ENCODE measurements at places on chromosomes 5 and 9. TPM values are rescaled to one million over a fixed set of nuclear protein-coding genes. Genes with fewer than 3 reads are reported as not detected.

Gene UGT3A2
- not detected for total RNA-seq

Gene MYOZ3
- total RNA-seq, result 0.30 TPM

Gene OR2V2
- total RNA-seq, result not detected

Gene PTGER4
- 2.7 TPM for total RNA-seq

Gene ADAMTSL2
- total RNA-seq, result 4.8 TPM

Gene KIF20A
- total RNA-seq, result 3.9 TPM

Gene ST8SIA4
- total RNA-seq, result 20.9 TPM

Gene GABRB2
- 0.30 TPM for total RNA-seq

Gene TMEM167A
- 124 TPM for total RNA-seq

Gene FOXD4L4
- total RNA-seq, result 0.18 TPM

Gene MOB3B
- 0.30 TPM for total RNA-seq

Gene SAPCD2
- total RNA-seq, result 5.7 TPM

Gene OGN
- total RNA-seq, result 0.59 TPM

Gene FBXL7
- 5.3 TPM for total RNA-seq

Gene CDC20B
- not detected for total RNA-seq

Gene CXCL14
- total RNA-seq, result 0.97 TPM

Gene COL15A1
- total RNA-seq, result 49.9 TPM

Gene IRX1
- not detected for total RNA-seq

Gene SCGB3A2
- total RNA-seq, result not detected

Gene SEC61B
- total RNA-seq, result 92.4 TPM

Gene IL7R
- total RNA-seq, result 3.6 TPM

Gene STK32A
- total RNA-seq, result 3.0 TPM

Gene CBY3
- total RNA-seq, result not detected

Gene FBP1
- total RNA-seq, result not detected

Gene GCNT1
- 27.3 TPM for total RNA-seq

Gene RASGRF2
- total RNA-seq, result 5.1 TPM

Gene ZDHHC11
- 2.1 TPM for total RNA-seq

Gene SPRY4
- total RNA-seq, result 11.3 TPM

Gene MYO10
- 264 TPM for total RNA-seq

Gene HAPLN1
- 24.8 TPM for total RNA-seq

Gene FGF1
- 3.3 TPM for total RNA-seq

Gene RORB
- under 0.01 TPM for total RNA-seq

Gene PTGES
- total RNA-seq, result 162 TPM

Gene RIMOC1
- total RNA-seq, result 14.8 TPM

Gene PCDHB8
- total RNA-seq, result 0.89 TPM

Gene NUTM2G
- not detected for total RNA-seq

Gene FAM174A
- 34.7 TPM for total RNA-seq

Gene ROR2
- 20.5 TPM for total RNA-seq

Gene PPP3R2
- not detected for total RNA-seq

Measured in smooth muscle cell of the umbilical artery (primary cell).